ENCODE measurements at places on chromosomes 5 and 9.

GRCh38 chr9:108150736-108151586 is 661.4 kb upstream of the KLF4 start:
- DNase-seq: no peak

DNA sequence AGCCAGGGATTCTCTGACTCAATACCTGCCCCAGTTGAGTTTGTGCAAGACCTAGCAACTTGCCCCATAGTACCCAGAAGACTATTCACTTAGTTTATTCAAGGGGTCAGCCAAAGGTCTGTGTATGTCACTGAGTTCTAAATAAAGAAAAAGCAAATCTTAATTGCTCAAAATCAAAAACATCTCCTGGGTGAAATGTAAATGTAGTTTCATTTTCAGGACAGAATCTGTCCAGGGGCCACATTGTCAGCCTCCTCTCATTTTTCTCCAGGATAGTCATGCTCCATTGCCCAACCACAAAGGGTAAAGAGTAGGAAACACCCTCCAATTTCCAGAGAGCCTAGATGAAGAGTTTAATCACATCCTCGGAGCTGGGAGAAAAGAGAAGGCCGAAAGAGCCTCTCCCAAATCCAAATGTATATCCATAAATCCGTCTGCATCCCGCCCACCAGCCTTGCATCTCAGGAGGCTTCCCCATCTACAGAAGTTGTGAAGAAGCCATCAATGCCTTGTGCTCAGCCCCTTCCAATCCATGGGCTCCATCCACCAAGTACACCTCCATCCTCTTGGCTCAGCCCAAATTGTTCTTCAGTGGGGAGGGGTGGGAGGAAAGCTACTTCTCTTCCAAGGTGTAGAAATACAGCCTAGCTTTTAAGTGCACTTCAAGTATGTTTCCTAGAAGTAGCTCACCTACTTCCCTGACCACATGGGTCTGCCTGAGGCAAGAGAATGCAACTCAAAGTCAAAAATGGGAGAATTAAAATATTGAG is 26.9 kb downstream of the ADAM19 start:
- DNase-seq: no peak

GRCh38 chr5:141850786-141851185 is 27.4 kb downstream of the PCDH1 start:
- no peak for DNase-seq

- no peak for DNase-seq
These were observed 77.5 kb downstream of the ZSWIM6 start for GRCh38 chr5:61409568-61409967.

DNA sequence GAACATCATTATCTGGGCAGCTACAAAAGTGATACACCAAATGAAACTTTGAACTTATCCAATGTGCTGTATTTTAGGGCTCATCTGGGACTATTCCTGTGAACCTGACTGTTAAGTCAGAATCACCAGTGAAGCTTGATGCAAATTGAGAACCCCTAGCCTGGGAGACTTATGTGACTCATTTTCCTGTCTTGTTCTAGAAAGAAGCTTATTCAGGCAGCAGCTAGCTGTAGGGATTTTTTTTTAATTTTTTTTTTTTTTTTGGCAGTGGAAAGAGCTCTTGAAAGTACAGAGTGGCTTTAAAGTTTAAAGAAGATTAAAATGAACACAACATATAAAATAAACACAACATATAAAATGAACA is 81.1 kb upstream of the TNFAIP8 start:
- no peak for DNase-seq

- no peak for DNase-seq
These were observed 84.9 kb downstream of the ZNF608 start for GRCh38 chr5:124661317-124662141.

- DNase-seq: no peak
These were observed 682.4 kb upstream of the CDH10 start for GRCh38 chr5:25327172-25327571.

- DNase-seq: no peak
These were observed 38.1 kb upstream of the SMARCA2 start for GRCh38 chr9:1977026-1977425.

DNA sequence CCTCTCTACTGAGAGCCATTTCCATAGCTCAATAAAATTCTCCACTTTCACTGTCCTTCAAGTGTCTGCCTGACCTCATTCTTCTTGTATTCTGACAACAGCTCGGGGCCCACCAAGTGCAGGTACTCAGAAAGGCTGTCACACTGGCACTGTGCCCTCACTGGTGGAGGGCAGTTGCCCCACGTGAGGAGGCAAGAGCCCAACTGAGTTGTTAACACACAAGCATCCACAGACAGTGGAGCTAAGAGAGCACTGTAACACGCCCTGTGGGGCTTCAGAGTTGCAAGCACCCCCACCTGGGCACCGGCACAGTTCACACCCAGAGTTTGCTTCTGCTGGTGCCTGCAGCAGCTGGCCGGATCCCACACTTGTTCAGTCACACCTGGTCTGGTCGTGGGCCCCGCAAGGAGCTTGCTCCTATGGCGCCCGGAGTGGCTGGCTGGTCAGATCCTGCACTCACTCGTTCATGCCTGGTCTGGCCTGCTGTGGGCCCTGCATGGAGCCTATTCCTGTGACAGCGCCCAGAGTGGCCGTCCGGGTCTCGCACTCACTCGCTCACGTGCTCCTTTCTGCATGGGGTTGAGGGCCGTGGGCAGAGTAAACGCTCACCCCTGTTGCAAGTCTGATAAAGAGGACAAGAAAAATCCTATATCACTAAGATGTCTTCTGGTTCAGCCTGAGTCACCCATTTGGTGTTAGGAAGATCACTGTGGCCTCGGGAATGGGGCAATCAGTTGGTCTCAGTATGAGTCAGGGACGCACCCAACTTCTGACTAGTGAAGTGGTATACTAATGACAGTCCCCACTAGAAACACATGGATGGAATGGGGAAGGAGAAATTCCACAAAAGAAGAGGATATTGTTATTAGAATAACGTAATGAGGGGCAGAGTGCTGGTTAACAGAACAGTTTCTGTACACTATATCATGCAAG is 87.0 kb upstream of the CCNH start:
- DNase-seq: no peak
